ENCODE measurements at places on chromosomes 1 and 21.

GRCh38 chr1:229119161-229119560 lies 151.8 kb upstream of the RAB4A start:
- no peak for DNase-seq

- no peak for DNase-seq
Measured at GRCh38 chr1:8352886-8353785, 35.2 kb downstream of the SLC45A1 start.

DNA sequence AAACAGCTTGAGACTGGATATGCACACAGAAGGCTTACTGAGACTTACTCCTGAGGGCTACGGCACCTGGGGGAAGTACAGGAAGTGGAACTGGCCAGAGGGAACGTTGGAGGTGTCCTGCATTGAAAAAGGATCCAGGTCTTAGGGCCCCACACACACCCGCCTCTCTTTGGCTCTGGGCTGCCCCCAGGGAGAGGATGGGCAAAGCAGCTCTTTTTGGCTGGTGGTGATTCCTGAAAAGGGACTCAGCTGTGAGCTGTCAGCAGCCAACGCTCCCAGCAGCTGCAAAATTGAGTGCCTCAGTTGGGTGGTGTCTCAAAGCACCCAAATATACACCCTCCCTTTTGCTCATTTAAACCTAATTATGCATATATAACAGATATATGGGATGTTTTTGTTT lies 213.2 kb downstream of the TNR start:
- DNase-seq = no peak

DNA sequence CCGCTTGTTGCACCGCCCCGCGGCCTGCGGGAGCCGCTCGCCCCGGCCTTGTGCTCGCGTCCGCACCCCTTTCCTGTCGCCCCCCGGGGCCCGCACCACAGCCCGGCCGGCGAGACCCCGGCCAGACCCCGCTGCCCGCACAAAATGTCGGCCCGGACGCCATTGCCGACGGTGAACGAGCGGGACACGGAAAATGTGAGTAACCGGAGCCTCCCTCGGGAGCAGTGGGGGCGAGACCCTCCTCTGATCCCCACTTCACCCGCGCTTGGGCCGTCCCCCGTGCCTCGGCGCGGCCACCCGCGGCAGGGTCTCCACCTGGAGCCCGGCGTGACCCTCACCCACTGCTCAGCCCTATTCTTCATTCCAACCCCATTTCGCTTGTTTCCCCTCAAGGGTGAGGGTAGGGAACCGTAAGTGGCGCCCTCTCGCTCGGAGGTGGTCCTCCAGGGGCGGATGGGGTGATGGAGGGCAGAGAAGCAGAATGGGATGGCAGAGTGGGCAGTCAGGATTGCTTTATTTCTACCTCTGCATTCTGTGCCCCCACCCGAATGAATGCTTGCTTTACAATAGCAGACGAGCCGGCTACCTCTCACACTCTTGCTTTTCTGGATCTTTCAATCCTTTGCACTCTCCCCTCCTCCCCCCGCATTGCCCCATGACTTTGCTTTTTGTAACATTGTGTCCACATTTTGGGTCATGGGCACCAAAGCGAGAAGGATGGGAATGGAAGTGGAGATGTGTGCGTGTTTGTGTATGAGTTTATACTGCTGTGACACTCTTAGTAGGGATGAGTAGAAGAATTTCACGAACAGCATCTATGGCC lies 954 bp downstream of the MARK1 start:
- DNase-seq = no peak

- no peak for DNase-seq
Measured at GRCh38 chr1:83131692-83131955, 867.3 kb downstream of the TTLL7 start.

DNA sequence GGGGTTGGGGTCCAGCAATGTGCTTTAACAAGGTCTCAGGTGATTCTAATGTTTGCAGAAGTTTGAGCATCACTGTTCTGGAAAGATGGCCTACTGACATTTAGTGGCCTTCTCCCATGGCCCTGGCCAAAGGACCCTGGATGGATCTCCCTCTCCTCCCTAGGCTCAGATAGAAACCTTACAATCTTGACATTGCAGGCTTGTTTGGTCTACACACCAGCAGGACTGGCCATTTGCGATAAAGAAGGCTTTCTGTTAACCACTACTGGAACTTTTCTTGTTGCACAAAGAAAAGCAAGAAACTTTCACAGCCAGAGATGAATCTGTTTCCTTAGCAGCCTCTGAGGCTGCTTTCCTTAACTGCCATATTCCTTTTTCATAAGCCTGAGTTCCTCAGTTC lies 6.2 kb downstream of the DNALI1 start:
- no peak for DNase-seq

DNA sequence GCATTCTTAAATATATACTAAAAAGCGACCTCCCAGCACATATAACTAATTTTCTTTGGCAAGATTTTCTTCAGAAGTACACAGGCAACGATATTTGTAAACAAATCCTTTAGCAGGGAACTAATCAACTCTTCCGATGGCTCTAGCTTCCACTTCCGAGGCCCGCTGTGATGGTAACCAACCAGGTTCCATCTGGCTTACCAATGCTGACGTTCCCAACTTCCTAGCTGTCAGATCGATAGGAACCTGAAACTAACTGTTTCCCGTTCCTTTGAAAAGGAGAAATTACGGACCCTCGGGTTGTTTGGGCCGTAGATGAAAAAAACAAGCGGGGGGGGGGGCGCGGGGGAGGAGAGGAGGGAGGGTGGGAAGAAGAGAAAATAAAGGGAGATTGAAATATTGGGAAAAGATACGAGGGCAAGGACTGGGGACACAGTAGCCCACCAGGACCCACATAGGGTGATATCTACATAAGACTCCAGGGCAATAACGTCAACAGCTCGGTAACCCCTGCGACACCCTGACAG lies 513 bp downstream of the GTF2B start:
- DNase-seq = no peak

DNA sequence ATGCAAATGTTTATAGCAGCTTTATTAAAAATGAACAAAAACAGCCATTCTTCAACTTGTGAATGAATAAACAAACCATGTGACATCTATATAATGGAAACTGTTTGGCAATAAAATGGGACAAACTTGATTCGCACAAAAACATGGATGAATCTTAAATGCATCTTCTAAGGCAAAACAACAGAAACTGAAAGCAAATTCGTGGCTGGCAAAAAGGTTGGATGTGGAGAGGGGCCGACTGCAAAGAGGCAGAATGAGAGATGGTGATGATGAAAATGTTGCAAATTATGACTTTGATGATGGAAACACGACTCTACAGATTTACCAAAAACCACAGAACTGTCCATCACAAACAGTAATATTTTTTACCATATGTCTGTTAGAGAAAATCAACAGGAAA lies 327.0 kb upstream of the NR5A2 start:
- no peak for DNase-seq
